ENCODE measurements at places on chromosomes 2 and 18.

DNA sequence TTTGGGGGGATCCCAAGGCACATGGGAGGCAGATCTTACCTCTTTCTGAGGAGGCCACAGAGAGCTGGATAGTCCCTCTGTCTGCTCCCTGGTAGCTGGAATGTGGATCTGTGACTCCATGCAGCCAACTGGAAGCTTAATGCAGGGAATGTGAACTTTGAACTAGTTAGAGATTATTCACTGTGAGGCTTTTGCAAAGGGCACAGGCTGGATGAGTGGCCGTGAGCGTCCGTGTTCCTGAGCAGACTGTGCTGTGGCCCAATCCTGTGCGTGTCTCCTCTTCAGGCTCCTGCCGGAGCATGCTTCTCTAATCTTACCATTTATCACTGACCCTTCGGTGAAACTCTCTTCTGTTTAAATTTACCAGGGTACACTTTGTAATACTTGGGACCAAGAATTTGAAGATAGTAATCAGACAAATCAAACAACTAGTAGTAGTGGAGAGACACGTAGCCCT lies 187.6 kb downstream of the PTPRM start:
- DNase-seq, result no peak

DNA sequence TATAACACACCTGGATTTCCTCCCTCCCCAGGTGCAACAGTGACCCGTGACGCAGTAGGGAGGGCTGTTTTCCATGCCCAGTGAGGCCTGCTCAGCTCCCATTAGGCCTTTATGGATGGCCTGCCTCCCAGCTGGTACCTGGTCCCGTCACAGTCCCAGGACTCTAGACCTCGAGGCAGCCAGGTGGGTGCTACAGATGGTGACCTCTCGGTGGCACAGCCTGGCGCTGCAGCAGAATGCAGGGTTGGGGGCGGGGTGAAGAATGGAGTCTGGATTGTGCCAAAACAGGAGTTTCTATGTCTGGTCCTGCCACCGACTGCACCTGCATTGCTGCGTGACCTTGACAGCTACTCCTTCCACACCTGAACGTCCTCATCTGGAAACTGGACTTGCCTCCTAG lies 18.0 kb upstream of the YWHAQ start:
- no peak for DNase-seq

- no peak for DNase-seq
Observed at GRCh38 chr2:37323781-37324535, 675 bp downstream of the PRKD3 start.

DNA sequence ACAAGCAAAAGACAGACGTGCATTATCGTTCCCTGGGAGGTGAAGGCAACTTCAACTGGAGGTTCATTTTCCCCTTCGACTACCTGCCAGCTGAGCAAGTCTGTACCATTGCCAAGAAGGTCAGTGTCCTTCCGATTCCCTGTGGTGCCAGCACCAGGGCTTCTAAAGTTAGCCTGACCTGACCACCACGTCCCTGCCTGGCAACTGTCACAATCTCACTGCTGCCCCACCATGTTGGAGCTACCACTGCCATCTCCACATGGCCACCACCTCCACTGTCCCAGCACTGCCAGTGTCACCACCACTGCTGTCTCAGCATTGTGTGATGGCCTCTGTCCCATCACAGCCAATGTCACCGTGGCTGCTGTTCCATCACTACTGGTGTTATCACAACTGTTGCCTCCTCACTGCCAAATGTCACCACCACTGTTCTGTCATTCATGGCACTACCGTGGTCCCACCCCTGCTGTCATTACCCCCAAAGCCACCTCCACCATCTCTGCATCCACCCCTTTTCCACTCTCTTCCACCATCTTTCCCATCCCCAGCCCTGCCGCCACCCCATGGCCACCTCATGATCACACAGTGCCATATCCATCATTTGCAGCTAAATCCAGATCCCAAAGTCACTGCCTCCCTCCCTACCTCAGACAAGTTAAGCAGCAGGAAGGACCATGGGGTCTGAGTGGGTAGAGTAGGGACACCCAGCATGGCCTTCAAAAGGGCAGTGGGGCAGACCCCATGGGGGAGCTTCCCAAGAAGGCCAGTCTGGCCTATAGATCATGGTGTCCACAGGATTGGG lies 216.5 kb downstream of the DYSF start:
- no peak for DNase-seq

DNA sequence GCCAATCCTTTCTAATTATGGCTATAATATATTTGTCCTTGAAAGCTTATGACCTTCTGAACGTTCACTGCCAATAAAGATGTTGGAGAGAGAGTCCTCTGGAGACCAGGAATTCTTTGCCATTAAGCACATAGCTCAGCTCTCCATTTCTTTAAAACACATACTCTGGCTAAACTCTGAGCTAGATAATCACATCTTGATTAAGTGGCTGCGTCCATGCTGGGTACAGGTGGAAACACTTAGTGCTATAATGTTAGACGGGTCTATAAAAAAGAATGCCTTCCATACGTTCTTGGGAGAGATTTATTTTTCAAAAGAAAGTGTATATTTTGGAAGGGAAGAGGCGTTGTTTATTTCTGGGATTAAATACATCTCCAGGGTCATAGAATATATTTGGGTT lies 314.5 kb downstream of the LPIN1 start:
- DNase-seq, result no peak

DNA sequence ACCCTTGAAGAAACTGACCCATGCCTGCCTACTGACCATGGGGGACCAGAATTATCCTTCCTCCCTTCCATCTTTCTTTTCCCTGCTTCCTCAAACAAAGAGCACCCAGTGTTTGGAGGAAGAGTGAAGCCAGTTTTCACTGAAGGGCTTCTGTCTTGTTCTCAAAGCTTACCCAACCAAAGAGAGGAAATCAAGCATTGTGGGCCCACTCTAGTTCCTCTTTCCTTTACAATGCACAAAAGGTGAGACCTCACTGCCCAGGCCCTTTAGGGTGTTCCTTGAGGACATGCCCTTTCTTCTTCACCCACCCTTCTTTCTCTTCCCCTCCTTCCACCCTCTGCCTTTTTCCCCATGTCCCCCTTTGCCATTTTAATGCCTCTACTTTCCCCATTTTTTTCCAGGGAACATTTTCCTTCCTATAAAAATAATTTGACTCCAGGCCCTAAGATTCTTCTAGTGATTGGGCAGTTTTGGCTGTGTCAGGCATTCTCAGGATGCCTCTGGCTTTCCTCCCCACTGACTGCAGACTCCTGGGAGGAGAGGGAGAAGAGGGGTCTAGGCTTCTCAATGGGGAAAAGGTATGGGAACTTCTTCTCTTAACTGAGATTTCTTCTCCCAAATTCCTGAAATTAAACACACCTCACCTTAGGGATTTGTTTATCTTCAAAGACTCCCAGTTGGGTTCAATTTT lies 126.6 kb upstream of the RMDN2 start:
- DNase-seq, result no peak

DNA sequence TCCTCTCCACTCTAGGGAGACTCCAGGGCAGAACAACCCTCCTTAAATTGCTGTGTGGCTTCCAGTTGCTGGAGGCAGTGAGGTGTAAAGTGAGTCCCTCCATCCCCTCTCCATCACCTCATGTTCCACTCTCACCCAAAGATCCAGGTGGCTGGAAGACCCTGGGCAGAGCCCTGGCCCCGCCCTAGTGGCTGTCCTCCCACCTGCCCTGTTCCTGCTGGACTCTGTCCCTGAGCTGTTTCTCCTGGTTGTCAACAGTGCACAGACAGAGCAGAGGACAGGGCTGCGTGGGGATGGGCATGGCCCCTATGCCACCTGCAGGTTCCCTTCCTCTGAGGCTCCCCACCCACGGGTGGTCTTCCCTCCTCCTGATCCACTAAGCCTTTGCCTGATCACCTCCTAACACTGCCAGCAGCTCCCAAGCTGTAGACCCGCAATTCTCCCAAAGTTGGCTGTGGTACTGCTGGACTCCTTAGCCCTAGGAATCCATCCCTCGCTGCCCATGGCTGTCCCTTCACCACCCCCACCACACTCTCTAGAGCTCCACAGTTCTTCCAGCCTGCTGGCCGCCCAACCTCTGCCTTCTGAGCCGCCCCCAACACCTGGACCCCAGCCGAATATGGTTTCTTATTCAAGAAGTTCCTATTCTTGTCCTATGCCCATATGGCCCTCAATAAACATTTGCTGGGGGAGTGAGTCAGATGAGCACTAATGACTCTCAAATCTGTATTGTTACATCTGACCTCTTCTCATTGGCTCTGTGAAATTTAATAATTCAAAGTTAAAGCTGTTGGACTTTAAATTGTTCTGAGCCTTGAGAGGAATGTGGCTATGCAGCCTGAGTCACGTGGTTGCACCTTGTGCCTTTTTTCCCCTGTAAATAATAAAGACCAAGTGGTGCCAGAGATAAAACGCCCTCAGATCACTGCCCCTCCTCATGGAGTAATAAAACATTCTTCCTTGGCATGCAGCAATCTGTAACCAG lies 260.0 kb upstream of the HS6ST1 start:
- no peak for DNase-seq

- DNase-seq, result no peak
Observed at GRCh38 chr2:215430528-215431187, 5.2 kb downstream of the FN1 start.

DNA sequence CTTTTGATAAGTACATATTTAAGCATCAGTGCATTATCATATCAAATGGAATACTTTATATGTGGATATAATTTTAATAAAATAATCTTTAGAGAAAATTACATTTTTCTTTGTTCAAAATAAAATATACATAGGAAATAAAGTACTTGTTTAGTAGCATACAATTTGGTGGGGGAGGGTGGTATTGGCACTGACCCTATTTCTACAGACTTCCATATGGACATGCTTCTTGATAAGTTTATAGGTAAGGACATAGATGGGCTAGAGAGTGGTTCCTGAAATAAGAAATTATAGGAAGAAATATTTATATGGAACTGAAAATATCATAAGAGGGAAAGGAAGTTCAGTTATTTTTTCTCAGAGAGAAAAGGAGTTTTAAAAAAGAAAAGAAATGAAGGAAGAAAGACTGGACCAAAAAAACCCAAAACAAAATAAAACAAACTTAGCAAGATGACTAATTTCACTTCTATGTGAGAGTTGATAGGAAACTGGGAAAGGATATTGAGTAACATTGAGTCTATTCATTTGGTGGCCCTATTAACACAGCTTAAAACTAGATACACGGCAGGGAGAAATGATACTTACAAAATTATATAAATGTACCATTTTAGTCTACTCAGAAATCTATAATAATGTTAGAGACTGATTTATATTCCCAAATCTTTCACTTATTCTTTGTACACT lies 505.9 kb downstream of the ERBB4 start:
- no peak for DNase-seq

Data from omental fat pad (tissue), 4 donors.